ENCODE measurements at places on chromosomes 2 and 18.

DNA sequence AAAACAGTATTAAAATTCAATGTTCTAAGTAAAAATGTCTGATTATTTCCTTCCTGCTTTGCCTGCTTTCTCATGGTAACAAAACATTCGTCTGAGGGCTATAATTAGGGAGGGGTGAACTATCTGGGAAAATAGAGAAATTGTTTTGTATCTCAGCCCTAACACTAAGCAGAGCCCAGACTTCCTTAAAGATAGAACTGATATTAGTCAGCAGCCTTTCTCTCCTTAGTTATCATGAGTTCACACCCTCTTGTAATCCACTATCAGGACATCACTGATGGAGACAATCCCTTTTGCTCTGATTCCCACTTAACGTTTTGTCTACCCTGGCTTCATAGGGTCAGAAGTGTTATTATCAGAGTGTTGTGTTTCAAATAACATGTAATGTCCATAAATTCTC is 701.1 kb upstream of the ZEB2 start:
- DNase-seq: no peak

DNA sequence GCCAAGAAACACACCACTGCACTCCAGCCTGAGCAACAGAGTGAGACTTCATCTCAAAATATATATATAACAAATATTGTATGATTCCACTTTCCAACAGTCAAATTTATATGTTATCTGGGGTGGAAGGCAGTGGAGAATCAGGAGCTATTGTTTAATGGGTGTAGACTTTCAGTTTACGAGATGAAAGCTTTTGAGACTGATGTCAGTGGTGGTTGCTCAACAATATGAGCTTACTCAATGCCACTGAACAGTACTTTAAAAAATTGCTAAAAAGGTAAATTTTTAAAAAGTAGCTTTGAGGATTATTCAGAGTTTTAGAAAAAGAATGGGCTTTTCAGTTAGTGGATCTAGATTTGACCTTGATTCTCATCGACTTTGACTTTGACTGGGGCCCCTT is 105.9 kb upstream of the ST6GAL2 start:
- DNase-seq: no peak

- DNase-seq: no peak
These were observed 72.1 kb downstream of the OSBPL6 start for GRCh38 chr2:178266445-178266844.

GRCh38 chr2:47309952-47310800 is 92.8 kb upstream of the MSH2 start:
- no peak for DNase-seq

Measured in stimulated activated CD8-positive, alpha-beta memory T cell treated with anti-CD3 and anti-CD28 coated beads, Interleukin-2, amount 100 ng/mL, for 48 hours (primary cell).